ENCODE measurements at places on chromosomes 16 and 17. TPM values are rescaled to one million over a fixed set of nuclear protein-coding genes. Genes with fewer than 3 reads are reported as not detected.

DNA sequence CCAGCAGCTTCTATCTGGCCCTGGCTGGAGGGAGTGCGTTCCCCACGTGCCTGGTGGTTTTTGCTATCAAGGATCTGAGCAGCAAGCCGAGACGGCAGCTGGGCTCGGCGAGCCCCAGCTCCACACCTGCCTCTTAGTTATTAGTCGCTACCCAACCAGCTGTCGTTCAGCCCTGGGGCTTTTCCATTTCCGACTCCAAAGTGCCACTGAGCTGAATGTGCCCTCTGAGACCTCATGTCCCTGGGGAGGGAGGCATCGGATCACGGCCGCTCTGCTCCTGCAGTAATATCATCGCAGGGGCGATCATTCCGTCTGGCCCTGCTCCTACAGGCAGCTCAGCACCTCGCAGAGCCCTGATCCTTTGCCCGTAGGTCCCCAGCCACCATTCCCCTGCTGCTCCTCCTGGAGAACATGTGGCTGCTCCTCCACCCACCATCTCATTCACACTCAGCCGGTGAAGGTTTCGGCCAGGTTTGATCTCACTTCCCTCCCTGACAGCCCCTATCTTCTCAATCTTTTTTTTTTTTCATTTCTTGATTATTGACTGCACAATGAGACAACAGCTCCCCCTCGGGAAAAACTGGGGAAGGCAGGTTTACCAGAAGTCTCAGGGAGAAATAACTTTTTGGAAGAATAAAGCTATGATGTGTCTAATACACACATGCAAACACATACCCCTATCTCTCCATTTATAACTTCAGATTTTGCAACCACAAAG lies 86.7 kb downstream of the ZFHX3 start:
- DNase-seq, result peak; percentile 72

DNA sequence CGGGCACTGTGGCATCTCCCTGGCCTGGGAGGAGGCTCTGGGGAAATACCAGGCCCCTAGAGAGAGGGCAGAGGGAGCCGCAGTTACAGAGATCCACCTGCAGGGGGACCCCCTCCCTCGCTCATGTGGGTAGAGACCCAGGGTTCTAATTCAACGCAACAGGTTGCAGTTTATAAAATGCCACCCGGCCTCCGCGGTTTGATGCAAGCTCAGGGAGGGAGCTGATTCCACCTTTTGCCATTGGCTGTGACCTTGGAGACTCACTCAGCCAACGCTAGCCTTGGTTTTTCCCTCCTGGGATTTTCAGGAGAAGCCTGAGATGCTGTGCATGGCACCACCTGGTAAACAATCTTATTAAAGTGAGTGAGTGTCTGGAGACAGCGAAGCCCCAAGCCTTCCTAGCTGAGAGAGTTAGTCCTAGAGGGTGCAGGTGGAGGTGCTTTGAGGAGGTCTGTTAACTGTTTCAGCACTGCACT lies 12.1 kb downstream of the TTLL6 start:
- DNase-seq, result peak; percentile 85

DNA sequence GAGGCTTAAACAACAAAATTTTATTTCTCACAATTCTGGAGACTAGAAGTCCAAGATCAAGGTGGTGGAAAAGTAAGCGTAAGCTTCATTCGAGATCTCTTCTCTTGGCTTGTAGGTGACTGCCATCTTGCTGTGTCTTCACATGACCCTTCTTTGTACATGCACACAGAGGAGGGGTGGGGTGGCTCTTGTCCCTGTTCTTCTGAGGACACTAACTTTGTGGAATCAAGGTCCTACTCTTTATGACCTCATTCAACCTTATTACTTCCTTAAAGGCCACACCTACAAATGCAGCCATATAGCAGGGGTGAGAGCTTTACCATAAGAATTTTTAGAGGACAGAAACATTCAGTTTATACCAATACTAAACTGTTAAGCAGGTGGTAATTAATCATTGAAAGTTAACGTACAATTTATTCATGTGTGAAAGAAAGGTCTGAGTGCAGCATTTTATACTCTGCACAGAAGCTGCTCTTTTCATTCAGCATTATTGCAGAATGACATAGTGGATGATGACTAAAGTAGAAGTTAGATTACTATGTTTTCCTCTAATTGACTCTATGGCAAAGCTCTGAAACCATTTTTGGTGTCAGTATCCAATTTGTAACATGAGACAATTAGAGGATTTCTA lies 139.9 kb upstream of the HLF start:
- DNase-seq, result no peak

- no peak for DNase-seq
Observed at GRCh38 chr16:23122144-23122543, 27.1 kb downstream of the USP31 start.

DNA sequence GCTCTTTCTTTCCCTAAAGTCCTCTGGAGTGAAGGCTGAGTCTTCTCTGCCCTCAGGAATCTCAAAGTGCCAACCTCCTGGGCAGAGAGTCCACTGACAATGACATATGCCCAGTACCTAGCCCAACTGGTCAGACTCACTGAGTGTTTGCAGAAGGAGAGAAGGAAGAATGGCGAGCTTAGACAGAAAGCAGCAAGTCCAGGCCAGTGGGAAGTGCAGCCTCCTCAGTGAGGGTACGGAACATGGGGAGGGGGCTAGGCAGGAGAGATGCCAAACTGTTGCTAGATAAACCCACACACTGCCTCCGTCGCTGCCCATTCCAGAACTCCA lies 678 bp downstream of the EXOC7 start:
- no peak for DNase-seq

DNA sequence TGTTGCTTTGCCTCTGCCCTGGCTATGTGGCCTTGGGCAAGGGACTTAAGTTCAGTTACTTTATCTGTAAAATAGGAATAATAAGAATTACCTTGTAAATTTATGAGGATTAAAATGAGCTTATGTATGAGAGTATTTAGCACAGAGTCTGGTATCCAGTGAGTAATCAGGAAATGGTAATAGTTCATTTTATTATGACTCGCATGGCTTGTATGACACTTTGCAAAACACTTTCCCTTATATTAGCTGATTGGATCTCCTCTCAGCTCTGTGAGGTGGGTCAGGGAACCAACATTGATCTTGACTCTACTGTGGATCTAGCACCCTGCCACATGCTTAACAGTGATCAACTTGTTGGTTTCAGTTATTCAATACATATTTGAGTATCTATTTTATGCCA lies 8.3 kb upstream of the CDH3 start:
- DNase-seq, result no peak

DNA sequence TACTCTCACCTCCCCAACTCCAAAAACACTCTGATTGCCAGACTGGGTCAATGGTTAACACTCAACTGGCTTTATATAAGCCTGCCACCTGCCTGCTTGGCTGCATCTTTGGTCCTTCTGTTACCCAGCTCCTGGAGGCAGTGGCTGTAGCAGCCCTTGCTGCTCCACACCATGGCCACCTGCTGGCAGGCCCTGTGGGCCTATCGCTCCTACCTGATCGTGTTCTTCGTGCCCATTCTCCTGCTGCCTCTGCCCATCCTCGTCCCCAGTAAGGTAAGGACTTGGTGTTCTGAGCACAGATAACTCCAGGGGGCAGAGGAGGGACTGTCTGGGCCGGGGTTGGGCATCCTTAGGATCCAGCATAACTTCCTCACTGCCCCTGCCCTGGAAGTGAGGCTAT lies at the start of gene SLC13A2:
SLC13A2 (plus strand) TSS at position 103 of the 400 bp plus-strand sequence; CDS start at position 172, 69 bp downstream.
- no peak for DNase-seq

GRCh38 chr17:65022751-65023700 lies 33.5 kb downstream of the GNA13 start:
- no peak for DNase-seq

GRCh38 chr16:72036098-72036497 lies 18.2 kb upstream of the HP start:
- no peak for DNase-seq

DNA sequence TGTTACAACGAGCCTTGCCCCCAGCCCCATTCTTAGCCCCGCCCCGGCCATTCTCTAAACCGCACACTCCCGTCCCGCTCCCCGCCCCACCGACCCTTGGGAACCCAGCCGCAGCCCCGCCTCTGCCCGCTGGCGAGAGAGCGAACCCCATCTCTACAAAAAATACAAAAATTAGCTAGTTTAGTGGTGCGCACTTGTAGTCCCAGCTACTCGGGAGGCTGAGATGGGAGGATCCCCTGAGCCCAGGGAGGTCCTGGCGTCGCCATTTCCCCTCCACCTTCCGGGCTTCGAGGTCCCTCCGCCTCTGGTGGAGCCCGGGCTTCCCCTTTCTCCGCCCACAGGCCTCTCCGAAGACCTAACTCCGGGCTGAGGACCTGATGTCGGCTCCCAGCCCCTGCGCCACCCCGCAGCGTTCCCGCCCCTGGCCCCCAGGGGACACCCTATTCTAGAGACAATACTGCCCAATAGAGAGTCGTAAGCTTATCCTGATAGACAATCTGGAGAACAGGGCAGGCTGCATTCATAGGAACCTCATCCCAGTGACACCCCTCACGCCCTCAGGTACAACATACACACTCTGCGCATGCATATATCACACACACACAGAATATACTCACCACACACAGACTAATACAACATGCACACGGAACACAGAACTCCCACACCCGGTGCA lies 480 bp upstream of the PROCA1 start:
- no peak for DNase-seq

DNA sequence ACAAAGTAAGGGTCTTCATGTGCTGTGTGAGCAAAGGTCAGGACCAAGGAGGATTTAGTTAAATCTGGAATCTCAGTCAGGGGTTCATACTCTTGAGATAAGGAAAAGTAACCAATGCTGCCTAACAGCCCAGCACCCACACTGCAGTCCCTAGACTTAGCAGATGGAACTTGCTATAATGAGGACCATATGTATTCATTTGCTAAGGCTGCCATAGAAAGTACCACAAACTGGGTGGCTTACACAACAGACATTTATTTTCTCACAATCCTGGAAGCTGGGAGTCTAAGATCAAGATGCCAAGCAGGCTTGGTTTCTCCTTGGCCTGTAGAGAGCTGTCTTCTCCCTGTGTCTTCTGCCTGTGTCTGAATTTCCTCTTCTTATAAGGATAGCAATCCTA lies 20.8 kb downstream of the ZP2 start:
- no peak for DNase-seq

GRCh38 chr17:80588702-80589383 lies 44.2 kb downstream of the RPTOR start:
- DNase-seq, result no peak

RUNDC3A gene
- 0.83 TPM for total RNA-seq

LGALS9 gene
- 53.9 TPM for total RNA-seq

Data from posterior vena cava (tissue), 2 donors.